ENCODE measurements at places on chromosomes 5 and 9.
A peak's percentile ranks its signal among the peaks of the same experiment; 100 is the strongest.

- no peak for DNase-seq
Observed at GRCh38 chr9:68715181-68715456, 10.1 kb downstream of the PIP5K1B start.

- DNase-seq, result peak; percentile 85
Observed at GRCh38 chr9:127898433-127899127, 823 bp downstream of the ST6GALNAC6 start.

DNA sequence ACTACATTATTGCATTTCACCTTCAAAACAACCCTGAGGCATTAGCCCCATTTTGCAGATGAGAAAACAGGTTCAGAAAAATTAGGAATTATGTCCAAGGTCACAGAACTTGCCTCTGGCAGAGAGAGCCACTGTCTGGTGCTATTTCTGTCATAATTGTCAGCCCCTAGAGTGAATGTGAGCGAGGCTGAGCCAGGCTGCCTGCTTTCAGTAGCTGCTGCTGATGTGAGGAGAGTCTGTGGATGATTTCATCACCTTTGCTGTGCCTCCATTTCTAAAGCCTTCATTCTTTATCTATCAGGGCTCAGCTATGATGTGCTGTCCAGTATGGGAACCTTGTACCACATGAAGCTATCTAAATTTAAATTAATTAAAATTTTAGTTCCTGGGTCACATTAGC lies 71.4 kb downstream of the INSYN2B start:
- DNase-seq, result no peak

- DNase-seq, result no peak
Observed at GRCh38 chr9:20714442-20715415, 30.7 kb downstream of the FOCAD start.

DNA sequence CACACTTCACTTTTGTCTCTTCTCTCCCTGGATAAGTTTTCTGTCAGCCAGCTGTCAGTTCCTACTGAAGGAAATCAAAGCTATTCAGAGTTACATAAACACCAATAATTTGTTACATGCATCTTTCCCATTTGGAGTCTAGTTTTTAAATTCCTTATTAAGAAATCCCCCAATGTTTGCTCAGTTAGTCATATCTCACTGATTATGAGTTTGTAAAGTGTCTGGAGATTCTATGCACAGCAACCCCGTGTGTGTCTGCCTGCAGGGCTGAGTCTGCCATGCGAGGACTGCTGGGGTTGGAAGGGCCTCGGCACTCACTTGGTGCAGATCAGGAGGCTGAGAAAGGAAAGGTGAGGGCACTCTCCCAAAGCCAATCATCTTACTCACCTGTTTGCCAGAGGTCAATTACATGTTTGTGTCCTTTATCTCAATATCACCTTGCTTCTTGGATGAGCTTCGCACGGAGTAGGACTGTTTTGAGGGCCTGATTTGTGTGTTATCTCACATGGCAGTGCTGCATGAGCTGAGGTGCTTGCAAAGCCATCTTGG lies 3.3 kb downstream of the ANKRD34B start:
- peak; percentile 18 for DNase-seq

- DNase-seq, result no peak
Observed at GRCh38 chr5:82799361-82800077, 277.7 kb downstream of the TMEM167A start.

Measured in iris pigment epithelial cell (primary cell).